ENCODE measurements at places on chromosomes 2 and 18.

- no peak for DNase-seq
Measured at GRCh38 chr18:28158083-28158581, 18.8 kb downstream of the CDH2 start.

DNA sequence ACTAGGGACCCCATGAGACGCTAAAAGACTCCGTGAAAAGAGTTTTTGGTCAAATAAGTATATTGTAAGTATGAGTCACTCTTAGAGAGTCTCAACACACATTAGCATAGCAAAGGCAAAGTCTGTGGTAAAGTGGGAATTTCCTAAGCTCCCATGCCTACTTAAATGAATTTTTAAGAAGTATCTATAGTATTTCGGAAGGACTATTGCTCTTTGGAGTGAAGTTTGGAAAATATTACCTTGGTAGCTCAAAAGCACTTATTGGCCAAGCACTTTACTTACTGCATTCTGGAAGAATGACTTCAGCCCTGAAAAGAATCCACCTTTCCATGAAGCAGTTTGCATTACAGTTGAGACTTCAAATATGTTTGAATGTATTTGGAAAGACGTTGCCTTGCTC is 57.1 kb downstream of the CAVIN2 start:
- no peak for DNase-seq

DNA sequence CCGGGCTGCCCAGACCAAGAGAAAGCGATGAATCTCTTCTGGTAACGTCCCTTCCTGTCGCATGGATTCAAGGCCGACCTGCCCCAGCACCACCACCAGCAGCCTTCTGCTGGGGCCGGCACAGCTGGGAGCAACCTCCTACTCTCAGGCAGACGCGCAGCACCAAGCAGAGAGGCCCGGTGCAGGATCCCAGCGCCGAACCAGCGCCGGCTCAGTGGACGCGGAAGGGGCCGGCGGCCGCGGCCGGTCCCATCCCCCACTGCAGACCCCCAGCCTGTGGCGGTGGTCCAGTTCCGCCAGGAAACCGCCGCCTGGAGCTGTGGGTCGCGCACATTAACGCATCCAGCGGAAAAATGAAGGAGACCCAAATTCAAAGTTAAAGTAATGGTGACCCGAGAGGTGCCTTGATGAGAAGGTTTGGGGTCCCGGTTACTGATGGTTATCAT is 525 bp upstream of the MAL start:
- DNase-seq: no peak

DNA sequence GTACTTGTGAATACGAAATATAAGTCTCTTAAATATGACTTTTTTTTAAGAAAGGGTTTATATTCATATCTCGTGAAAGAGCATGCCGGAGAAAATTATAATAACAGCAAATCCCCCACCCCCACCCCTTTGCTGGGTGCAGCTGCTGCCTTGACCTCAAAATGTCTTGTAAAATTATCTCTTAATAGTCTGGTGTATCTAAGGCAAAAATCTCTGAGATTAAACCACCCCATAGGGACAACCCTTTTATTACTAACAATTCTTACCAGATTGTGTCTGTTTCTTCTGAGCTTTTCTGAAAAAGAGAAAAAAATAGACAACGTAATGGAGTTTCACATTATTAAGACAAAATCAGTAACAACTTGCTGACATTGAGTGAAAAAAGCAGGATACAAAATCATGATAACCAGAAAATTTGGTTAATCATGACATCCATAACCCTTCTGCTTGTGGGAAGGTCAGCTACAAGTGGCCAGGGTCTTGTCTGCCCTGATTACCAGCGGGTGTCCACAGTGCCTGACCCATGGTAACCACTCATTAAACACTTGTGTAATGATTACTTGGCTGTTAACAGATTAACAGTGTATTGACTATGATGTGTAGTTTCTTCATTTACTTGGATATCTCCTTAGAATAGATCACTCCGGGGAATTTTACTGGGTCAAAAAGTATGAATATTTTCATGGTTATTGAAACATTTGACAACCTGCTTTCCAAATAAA is 1.5 kb downstream of the STRADB start:
- no peak for DNase-seq

DNA sequence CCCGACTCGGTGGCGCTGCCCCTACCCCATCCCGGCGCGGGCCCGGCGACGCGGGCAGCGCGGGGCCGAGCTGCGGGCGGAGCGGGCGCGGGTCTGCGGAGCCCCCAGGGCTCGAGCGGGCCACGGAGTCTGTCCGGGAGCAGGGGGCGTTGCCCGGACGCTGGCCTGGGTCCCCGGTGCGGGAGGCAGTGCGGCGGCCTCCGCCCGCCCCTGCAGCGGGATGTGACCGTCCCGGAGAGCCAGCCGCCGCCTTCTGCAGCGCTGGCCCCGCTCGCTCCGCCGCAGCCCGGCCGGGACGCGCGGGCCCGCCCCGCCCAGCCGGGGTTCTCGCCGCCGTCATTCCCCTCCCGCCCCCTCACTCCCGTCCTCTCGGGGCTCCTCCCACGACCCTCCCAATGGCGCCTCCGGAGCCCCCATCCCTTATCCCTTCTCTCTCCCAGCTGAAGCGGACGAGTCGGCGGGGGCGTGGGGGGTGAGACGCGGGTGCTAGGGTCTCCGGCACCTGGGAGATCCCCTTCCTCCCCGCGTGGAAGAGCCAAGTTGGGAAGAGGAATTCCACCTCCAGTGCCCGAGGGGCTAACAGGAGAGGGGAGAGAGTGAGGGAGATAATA is at the start of gene FNDC4:
Gene FNDC4 (minus strand): TSS at position 257 of the 611 bp plus-strand sequence. CDS start 521 bp downstream, outside the sequence.
- peak; percentile 39 for DNase-seq

DNA sequence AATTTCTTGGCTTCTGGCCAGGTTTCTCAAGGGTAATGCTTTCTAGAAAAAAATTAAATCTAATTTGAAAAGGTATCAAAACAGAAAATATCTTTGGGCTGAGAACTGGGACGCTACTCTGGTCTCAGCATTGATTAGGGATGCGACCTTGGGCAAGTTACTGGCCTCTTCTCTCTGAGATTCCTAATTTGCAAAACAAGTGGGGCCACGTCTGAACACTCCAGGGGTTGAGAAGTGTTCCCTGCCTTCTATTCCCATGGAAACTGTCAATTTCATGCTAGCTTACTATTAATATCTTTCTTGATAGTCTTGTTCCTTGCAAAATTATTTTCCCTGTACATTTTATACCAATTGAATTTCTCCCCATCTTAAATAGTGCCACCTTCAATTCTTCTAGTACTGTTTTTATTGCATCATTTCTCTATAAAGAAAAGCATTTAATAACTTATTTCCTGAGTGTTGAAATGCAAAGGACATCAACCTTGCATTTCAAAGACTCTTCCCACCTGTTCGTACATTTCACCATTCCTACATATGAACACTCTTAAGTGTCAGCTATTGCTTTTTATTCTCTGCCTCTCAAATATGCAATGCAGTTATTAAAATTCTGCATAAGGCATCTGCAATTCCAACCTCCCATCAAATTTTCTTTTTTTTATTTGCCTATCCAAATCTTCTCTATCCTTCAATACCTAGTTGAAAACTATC is 118.3 kb upstream of the DSEL start:
- no peak for DNase-seq

- DNase-seq: no peak
Measured at GRCh38 chr2:137357634-137358033, 592.3 kb downstream of the THSD7B start.
